Heart right ventricle (tissue), 16 donors: ENCODE measurements at places on chromosomes 1 and 21. TPM values are rescaled to one million over a fixed set of nuclear protein-coding genes. Genes with fewer than 3 reads are reported as not detected.

DPT gene
- 33.3 TPM for total RNA-seq

MNDA gene
- total RNA-seq, result 1.9 TPM

PLEKHN1 gene
- not detected for total RNA-seq

ZNF683 gene
- not detected for total RNA-seq

FAM3B gene
- not detected for total RNA-seq
